ENCODE measurements at places on chromosomes 7 and 10.

- DNase-seq = no peak
Measured at GRCh38 chr7:122188785-122189184, 44.7 kb upstream of the AASS start.

DNA sequence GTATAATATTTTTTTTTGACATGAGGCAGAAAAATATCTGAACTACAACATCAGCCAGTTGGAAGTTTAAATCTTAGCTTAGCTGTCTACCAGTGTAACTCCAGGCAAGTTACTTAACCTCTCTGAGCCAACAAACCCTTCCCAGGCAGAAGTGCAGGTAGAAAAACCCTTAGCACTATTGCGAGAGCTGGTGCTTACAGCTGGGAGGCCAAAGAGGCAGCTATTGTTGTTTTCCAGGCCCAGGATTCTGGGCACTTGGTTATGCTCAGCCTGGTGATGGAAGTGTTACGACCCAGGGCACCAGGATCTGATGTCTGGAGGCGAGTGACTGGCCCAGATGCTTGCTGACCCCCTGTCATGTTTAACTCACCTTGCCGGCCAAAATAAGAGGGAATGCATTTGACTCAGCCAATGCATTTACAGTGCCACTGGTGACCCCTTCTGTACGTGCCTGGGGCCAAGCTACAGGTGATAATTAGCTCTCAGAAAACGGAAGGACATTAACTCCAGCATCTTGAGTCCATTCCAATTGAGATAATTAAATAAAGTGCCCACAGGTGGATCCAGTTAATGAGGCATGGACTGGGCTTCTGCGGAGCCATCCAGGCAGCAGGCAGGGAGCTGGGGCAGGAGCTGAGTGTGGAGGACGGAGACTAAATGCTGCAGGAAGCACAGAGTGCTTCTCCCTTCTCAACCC lies 126.5 kb upstream of the HABP2 start:
- DNase-seq = no peak

DNA sequence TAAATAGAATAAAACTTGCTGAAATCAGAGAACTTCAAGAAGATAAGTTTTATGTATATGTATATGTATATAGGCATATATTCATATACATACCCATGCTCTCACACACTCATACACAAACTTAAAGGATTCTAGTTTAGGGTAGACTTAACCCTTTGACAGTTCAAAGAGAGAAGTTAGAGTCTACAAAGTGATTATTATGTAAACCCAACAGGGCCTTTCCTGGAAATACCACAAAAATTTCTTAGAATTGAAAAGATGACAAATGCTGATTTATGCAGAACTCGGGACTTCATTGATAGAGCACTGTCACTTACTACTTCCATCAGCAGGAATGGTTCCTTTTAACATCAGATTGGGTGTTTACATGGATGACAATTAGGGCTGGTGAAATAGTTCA lies 763.5 kb downstream of the AUTS2 start:
- no peak for DNase-seq

GRCh38 chr7:29539471-29539870 lies 24.2 kb upstream of the PRR15 start:
- DNase-seq = no peak

DNA sequence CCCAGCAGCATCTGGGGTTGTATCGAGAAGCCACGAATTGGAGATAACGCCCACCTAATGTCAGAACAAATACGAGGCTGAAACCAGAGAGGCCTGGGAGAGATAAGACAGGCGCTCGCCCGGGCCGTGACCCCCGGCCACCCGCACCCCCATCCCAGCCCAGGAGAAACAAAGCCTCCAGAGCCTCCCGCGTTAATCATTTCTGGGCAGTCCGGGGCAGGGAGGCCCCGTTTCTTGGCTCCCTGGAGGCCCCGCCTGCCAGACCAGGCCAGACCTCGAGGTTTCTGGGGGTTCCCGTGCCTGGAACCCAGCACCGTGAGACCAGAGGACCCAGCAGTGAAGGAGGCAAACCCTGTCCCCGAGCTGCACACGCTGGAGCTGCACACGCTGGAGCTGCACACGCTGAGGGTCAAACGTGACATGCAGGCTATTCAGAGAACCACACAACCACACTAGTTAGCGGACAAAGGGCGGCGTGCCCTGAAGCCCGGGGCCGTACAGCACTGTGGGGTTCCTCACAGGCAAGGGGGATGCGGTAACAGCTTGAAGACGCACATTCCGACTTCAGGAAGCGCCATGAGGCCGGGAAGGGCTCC lies 53.4 kb downstream of the FOXL3 start:
- DNase-seq = no peak

GRCh38 chr10:78727728-78728127 lies 341.0 kb upstream of the ZMIZ1 start:
- no peak for DNase-seq

- DNase-seq = no peak
Measured at GRCh38 chr10:92891885-92892690, 43.8 kb downstream of the EXOC6 start.

- DNase-seq = no peak
Measured at GRCh38 chr7:143367972-143368371, 5.5 kb upstream of the FAM131B start.

- no peak for DNase-seq
Measured at GRCh38 chr7:38291117-38291647, 17.7 kb upstream of the TARP start.

DNA sequence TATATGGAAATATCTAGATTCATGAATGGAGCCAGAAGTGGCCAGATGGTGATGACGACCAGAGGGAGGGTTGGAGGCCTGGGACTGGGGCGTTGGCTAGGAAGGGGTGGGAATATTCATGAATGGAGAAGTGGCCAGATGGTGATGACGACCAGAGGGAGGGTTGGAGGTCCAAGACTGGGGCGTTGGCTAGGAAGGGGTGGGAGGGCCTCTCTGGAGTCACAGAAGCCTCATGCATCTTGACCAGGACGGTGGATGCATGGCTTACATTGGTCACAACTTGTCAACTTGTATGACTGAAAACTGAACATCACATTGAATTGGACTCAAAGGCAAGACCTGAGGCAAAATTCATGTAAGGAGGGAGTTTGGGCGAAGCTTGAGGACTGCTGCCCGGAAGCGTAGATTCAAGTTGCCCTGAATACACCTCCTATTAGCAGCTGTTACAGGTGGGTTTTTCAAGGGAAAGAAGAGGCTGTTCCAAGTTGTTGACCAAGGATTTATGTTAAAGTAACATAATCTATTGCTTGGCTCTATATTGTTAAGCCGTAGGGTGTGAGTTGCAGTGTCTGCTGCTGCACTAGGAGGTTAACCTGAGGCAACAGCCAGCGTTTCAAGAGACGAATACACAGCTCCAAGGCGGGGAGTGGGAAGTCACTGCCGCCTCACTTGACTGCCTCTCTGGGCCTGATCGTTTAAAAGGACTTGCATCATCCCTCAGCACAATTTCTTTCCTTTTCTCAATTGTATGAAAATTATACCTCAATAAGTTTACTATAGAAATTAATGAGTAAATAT lies 55.1 kb upstream of the FAM20C start:
- DNase-seq = no peak

Measured in CD4-positive, alpha-beta T cell treated with Interleukin-6 for 4 hours (primary cell).